ENCODE measurements at places on chromosomes 3 and 15. TPM values are rescaled to one million over a fixed set of nuclear protein-coding genes. Genes with fewer than 3 reads are reported as not detected.

Gene XIRP1
- total RNA-seq = not detected

Gene ZNF774
- total RNA-seq = 0.98 TPM

Gene SIDT1
- total RNA-seq = under 0.01 TPM

Gene PLA2G4D
- not detected for total RNA-seq

Gene FOXL2NB
- total RNA-seq = 0.78 TPM

Gene CDHR4
- total RNA-seq = not detected

Gene MESP2
- total RNA-seq = 1.1 TPM

Gene SPSB4
- total RNA-seq = not detected

Gene OR5K2
- not detected for total RNA-seq

Gene GOLGA6A
- total RNA-seq = not detected

Gene PP2D1
- not detected for total RNA-seq

Gene DNAH12
- total RNA-seq = under 0.01 TPM

Gene ADAMTS7
- 12.1 TPM for total RNA-seq

Gene PRTG
- 5.7 TPM for total RNA-seq

Gene IL5RA
- not detected for total RNA-seq

Gene EIF4A2
- 390 TPM for total RNA-seq

Gene SERPINI2
- total RNA-seq = not detected

Gene IL17RC
- total RNA-seq = 84.5 TPM

Gene APOD
- 204 TPM for total RNA-seq

Gene C3orf20
- not detected for total RNA-seq

Gene KLF13
- 40.7 TPM for total RNA-seq

Gene ZNF592
- total RNA-seq = 7.7 TPM

Gene ZNF860
- 0.59 TPM for total RNA-seq

Gene RYR3
- under 0.01 TPM for total RNA-seq

Gene C15orf40
- total RNA-seq = 10.6 TPM

Gene MYH15
- total RNA-seq = 0.78 TPM

Gene DUOXA2
- not detected for total RNA-seq

Gene ROPN1
- not detected for total RNA-seq

Gene MLF1
- 4.4 TPM for total RNA-seq

Gene OSTN
- total RNA-seq = not detected

Gene SHC4
- total RNA-seq = 0.39 TPM

Gene USP4
- 21.3 TPM for total RNA-seq

Gene UBP1
- 61.4 TPM for total RNA-seq

Gene CBLB
- 28.9 TPM for total RNA-seq

Gene CDAN1
- total RNA-seq = 6.2 TPM

Gene SEMA7A
- 10.3 TPM for total RNA-seq

Gene RHOV
- not detected for total RNA-seq

Gene RARB
- 2.2 TPM for total RNA-seq

Gene FOXP1
- 80.5 TPM for total RNA-seq

Data from subcutaneous preadipocyte (primary cell).